Cortex of kidney (tissue), 1 donor: ENCODE measurements at places on chromosomes 2 and 18.

- no peak for DNase-seq
Measured at GRCh38 chr2:69358914-69359313, 28.1 kb downstream of the GFPT1 start.

DNA sequence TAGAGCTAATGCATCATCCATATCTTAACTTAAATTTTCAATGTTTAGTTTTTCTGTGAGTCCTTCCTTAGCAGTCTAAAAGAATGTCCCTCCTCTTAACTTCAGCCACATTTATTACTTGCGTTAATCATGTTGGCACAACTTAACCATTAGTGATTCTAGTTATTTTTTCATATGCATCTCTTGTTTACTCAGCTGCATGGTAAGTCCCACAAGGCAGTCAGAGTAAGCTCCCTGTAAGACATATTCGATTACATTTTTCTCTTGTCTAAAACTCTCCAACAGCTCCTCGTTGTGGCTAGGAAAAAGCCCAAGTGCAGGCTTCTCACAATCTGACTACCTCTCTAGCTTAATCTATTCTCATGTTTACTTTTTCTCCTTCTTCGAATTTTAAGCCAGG, 2045.3 kb upstream of the PIK3C3 start:
- DNase-seq = no peak

DNA sequence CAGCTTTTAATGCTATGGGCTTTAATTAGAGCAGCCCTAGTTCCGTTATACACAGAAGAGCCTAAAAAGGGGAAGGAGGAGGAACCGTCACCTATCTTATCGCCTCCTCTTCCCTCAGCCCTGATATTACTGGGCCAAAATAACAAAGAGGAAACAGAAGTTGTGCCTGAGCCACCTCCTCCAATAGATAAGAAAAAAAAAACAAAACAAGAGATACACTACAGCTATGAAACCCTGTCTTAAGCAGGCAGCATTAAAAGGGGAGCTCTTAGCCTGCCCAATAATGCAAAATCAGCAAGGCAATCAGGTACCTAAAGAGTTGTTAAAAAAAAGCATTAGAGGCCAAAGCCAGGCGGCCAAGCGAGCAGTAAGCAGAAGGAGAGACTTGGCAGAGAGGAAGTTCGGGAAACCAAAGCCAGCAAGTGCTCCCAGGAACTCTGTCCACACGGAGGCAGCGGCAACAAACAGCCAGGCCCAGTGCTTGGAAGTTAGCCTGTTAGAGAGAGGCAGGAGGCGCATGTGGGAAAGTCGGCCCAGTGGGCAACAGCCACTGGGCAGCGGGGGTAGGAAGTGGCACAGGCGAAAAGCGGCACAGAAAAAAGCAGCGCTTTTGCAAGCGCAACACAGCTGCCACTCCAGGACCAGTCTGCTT, 41.8 kb upstream of the PDK1 start:
- no peak for DNase-seq

DNA sequence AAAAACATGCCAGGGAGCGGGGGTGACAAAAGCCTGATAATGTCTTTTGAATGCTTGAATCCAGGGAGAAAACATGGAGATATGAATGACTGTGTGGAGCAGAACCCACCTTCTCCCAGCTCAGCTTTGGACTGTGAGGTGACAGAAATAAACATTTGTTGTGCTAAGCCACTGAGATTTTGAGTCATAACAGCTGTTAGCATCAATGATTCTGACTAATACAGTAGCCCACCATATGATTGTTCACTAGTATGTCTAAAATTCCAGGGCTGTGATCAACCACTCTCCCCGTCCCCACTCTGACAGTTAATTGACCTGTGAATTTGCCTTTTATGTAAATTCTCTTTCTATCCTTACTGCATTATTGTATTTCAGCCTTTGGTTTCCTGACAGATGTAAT, 69.1 kb downstream of the PDK1 start:
- no peak for DNase-seq

GRCh38 chr2:145538661-145539350, 1018.9 kb upstream of the ZEB2 start:
- no peak for DNase-seq

DNA sequence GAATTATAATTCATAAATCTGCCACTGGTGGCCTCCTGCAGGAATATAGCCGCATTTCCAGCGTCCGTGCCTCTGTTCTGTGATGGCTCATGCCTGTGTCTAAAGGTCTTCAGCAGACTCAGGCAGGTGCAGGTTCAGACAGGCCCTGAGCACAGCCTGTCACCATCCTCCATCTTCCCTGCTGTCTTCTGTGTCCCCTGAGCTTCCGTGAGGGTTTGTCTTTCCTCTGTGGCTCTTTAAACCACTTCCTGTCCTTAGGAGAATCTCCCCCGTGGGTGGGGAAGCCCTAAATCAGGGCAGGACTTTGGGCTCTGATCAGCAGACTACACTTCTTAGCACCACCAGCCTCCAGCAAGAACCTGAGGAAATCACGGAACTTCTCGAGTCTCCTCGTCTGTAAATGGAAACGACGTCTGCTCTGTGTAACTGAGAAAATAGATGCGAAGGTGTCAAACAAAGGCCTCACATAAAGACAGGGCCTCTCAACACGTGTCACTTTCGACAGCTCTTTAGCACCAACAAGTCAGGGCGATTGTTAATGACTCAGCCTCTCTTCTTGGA, 24.1 kb upstream of the NFATC1 start:
- DNase-seq = no peak

GRCh38 chr18:51169731-51170130, 27.8 kb downstream of the MEX3C start:
- DNase-seq = no peak

- no peak for DNase-seq
Measured at GRCh38 chr2:38068234-38068633, 7.7 kb downstream of the CYP1B1 start.

- no peak for DNase-seq
Measured at GRCh38 chr18:78913830-78914231, 65.8 kb upstream of the SALL3 start.

GRCh38 chr18:4360221-4360715, 94.8 kb downstream of the DLGAP1 start:
- DNase-seq = no peak

- no peak for DNase-seq
Measured at GRCh38 chr2:128314348-128315121, 4.1 kb downstream of the HS6ST1 start.

DNA sequence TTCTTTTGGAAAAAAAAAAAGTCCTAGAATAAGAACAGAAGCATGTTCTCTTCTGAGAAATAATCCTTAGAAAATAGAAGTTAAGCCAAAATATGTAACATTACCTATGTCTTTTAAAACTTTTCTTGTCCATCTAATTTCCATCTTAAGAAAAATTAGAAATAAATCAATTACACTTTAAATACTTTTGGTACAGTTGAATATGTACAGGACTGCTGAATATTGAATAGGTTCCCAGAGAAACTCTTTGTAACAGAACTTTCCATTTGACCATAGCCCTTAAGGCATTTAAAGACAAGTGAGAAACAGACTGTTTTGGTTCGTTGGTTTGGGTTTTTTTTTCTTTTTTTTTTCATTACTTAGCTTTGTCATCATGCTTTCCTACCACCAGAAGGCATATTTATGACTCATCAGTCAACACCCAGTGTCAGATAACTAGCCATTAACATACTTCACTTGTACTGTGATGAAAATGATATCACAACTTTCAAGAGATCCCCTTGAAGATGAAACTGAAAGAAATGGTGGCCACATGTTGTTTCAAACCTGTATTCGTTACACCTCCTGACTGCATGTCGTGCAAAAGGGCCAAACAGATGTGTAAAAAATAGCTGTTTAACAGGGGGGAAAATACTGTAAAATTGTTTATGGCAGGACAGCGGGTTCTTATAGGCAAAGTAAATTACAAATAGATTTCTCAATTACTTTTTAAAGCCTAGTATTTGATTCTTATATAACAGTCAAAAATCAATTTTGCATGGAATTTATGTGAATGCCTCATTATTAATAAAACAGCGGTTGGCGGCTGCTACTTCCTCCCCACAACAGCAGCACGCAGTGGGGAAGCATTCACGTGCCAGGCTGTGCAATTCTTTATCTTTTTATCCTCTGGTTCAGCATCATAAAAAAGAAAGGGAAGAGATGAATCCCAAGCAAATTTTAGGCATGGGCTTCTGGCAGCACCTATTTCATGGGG, 280.7 kb upstream of the HNRNPA3 start:
- DNase-seq = no peak

DNA sequence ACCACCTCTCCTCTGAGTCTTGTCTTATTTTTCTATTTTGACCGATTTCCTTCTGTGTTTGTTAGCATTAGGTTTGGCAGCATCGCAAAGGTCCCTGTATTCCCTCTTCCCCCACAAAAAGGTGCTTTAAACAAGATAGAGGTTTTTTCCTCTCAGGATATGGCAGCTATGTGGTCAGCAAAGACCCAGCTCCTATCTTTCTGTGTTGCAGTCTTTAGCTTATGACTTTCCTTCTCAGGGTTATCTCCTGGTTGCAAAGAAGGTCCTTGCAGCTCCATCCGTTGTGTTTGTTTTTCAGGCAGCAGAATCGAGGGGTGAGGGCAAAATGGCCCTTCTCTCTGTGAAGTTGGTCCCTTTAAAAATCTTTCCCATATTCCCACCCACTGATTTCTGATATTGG, 38.4 kb downstream of the GALNT1 start:
- no peak for DNase-seq

DNA sequence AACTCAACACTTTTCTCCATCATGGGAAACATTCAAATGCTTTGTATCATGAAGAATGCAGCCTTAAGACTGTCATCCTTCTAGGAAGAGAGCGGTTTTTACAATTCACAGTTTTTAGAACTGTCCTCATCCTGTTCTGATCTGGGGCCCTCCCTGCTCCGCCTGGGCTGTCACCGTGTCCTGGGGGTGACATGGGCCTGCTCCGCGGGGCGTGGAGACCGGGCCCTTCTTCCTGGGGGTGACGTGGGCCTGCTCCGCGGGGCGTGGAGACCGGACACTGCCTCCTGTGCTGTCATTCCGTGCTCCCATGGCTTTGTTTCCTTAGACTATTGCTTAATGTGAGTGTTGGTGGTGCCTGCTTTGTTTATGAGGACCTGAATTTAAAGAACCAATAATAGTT, 122.8 kb downstream of the TMEM18 start:
- no peak for DNase-seq

GRCh38 chr2:205989271-205990071, 96.5 kb downstream of the INO80D start:
- no peak for DNase-seq
